ENCODE measurements at places on chromosomes 1 and 21. TPM values are rescaled to one million over a fixed set of nuclear protein-coding genes. Genes with fewer than 3 reads are reported as not detected.

DNA sequence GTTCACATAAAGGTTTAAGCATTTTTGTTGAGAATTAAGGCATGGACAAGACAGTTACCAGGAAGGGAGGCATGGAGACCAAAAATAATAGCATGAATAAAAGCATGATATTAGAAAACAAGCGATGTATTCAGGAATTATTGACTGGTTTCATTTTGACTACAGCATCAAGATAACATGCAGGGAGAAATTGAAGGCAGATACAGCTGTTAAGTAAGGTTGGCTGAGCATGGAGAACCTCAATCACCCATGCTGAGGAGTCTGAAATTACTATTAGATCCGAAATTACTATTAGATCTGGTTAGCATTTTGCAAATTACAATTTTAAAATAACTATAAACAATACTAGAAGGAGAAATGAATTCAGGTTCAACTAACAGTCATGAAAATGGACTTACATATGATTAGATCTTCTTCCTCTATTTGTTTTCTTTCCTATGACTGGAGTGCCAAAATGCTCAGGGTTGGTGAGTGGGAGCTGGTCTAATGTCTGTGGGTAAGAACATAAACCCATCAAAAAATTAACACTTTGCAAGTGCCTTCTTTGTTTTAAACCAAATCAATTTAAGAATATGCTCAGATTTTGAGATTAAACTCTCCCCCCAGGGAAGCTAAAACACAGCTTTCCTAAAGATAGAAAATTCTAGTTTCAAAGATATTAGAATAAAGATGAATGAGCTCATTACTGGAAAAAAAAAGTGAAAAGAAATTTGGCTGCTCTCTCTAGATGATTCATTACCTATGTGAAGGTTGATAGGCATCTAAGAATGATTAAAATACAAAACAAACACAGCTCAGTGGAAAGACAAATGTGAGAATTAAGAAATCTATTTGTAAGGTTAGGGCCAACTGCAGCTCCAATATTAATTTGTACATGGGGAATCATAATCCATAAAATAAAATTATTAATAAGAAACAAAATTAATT is 81.7 kb downstream of the ARID4B start:
- no peak overlapping the region for H3K27ac ChIP-seq
- H3K36me3 ChIP-seq, result peaks cover 29% of the 10 kb centered on the region
- no peak for DNase-seq
- H3K4me3 ChIP-seq, result no peak overlapping the region
- no peaks in the 10 kb centered on the region for H3K27me3 ChIP-seq
- no peaks in the 10 kb centered on the region for H3K4me1 ChIP-seq

DNA sequence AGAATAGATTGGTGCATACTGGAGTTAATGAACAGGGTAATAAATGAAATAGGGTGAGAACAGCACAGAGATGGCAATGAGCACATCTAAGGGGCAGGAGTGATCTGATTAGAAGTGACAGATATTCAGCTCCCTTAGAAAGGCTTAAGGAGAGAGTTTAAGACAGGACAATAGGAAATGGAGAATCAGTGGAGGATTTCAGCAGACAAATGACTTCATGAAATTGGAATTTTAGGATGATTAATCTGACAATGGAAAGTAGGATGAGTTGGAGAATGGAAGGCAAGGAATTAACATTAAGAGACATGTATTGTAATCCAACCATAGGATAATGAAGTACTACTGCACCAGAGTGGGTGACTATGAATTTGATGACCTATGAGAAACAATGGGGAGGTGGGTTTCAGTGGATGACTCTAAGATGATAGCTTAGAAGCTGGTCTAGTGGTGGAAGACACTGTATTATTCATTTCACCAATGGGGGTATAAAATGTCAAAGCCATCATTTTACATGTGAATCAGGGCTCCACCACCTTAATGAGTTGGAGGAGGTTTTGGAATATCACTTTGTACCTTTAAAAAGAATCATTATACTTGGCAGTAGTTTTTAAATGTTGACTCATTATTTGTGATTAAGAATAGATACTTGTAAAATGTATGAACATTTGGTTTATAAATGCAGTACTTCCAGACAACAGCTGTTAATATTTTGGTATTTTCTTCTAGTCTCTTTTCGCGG is 139.1 kb downstream of the PLA2G4A start:
- no peak overlapping the region for H3K4me3 ChIP-seq
- DNase-seq, result no peak
- no peaks in the 10 kb centered on the region for H3K36me3 ChIP-seq
- H3K27me3 ChIP-seq, result no peaks in the 10 kb centered on the region

The SIM2 gene
- not detected for total RNA-seq

DNA sequence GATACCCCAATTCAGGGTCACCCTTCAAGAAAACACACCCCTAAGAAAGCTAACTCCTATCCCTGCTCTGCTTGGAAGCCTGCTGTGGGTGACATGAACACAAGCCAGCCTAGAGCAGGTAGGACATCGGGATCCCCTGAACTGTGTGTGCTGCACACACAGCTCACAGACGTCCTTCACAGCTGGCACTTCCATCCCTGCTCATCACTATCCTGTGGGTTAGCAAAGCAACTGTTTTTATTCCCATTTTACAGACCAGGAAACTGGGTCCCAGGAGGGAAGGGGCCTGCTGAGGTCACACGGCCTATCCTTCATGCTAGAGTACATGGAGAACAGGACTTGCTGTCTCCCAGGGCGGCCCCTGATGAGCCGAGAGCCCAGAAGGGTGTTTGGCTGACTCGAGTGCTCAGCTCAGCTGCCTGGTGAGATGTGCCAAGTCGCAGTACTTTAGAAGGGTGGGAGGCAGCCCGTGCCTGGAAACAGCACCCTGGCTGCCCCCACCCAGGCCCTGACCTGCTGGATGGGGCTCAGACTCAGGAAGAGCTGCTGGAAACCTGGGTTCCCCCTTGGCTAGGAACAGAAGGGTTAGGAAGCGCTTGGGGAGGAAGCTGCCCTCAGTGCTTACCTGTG is 28.3 kb upstream of the BTG2 start:
- DNase-seq, result no peak
- H3K27me3 ChIP-seq, result no peaks in the 10 kb centered on the region
- H3K4me1 ChIP-seq, result peaks cover 44% of the 10 kb centered on the region
- no peak overlapping the region for H3K4me3 ChIP-seq
- no peak overlapping the region for H3K27ac ChIP-seq

DNA sequence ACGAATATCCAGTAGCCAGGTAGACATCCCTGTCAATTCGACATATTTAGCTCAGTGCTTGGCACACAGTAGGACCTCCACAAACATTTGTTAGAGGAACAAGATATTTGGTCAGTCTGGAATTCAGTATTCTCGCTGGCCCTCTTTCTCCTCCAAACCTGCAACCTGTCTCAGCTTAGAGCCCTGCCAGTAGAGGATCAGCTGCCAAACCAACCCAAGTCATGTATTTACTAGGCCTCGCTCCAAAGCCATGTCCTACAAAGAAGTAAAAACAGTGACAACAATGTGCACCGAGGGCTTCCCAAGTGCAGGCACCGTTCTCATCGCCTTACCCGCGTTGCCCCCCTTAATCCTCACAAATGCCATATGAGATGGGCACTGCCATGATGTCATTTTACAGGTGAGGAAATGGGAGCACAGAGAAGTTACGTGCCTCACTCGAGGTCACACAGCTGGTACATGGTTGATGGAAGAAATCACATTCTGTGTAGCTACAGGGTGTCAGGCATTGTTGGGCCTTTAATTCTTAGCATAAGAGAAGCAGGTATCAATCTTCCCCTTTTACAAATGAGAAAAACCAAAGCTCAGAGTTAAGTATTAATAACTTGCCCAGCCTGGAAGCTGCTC is 26.0 kb upstream of the CDCA8 start:
- H3K4me3 ChIP-seq, result no peak overlapping the region
- H3K36me3 ChIP-seq, result no peaks in the 10 kb centered on the region
- no peak for DNase-seq
- no peaks in the 10 kb centered on the region for H3K27me3 ChIP-seq
- no peaks in the 10 kb centered on the region for H3K4me1 ChIP-seq
- no peak overlapping the region for H3K27ac ChIP-seq

The HIVEP3 gene
- 29.8 TPM for total RNA-seq

The DDAH1 gene
- total RNA-seq, result 0.20 TPM

The LDLRAD2 gene
- total RNA-seq, result 3.9 TPM

The DNASE2B gene
- not detected for total RNA-seq

- no peak overlapping the region for H3K4me3 ChIP-seq
- DNase-seq, result no peak
- no peaks in the 10 kb centered on the region for H3K36me3 ChIP-seq
Measured at GRCh38 chr1:38500891-38501290, 358.7 kb downstream of the RRAGC start.

DNA sequence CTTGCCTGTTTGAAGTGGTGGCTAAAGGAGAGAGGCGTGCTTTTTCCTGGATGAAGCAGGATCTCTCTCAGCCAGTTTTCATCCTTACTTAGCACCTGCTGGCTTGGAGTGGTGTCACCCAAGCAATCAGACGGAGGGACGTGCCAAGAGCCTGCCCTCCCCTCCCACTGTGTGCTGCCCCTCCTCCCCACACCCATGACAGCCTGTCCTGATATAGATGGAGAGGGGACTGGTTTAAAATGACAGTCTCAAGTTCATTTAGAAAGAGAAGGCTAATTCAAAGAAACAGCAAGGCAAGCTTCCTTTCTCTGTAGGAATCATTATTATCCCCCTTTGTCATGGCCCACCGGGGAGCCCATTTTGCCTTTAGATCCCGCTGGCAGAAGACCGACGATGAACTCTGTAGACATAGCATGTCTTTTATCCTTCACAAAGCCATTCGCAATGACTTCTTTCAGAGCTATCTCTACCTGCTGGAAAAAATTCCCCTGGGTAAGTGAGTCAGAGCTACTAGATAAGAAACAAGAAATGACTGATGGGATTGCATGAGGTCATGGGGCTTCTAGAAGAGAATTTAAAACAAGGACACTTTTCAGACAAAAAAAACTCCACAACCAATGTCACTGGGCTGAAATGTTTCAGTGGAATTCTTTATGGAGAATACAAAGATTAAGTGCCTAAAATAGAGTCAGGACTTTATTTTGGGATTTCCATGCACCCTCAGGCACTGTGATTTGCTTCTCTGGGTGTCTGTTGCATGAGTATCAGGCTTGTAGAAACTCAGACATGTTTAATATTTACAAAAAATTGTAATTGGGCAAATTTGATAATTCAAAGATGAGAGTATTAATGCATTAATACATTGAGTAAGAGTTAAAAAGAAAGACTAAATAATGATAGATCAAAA is at the start of gene NTMT2:
TSS of gene NTMT2 (plus strand) at position 190 of the 907 bp plus-strand sequence. CDS start at position 339, 149 bp downstream.
- no peaks in the 10 kb centered on the region for H3K4me1 ChIP-seq
- H3K27me3 ChIP-seq, result no peaks in the 10 kb centered on the region
- H3K27ac ChIP-seq, result no peak within 1 kb of the TSS

The UBE2U gene
- not detected for total RNA-seq

The CD58 gene
- 27.4 TPM for total RNA-seq
